Left renal cortex interstitium (tissue), 4 donors: ENCODE measurements at places on chromosomes 7 and 10. TPM values are rescaled to one million over a fixed set of nuclear protein-coding genes. Genes with fewer than 3 reads are reported as not detected.

Gene TMEM270
- not detected for polyA plus RNA-seq

Gene FZD1
- polyA plus RNA-seq: 61.8 TPM

Gene LIPF
- polyA plus RNA-seq: 0.11 TPM

DNA sequence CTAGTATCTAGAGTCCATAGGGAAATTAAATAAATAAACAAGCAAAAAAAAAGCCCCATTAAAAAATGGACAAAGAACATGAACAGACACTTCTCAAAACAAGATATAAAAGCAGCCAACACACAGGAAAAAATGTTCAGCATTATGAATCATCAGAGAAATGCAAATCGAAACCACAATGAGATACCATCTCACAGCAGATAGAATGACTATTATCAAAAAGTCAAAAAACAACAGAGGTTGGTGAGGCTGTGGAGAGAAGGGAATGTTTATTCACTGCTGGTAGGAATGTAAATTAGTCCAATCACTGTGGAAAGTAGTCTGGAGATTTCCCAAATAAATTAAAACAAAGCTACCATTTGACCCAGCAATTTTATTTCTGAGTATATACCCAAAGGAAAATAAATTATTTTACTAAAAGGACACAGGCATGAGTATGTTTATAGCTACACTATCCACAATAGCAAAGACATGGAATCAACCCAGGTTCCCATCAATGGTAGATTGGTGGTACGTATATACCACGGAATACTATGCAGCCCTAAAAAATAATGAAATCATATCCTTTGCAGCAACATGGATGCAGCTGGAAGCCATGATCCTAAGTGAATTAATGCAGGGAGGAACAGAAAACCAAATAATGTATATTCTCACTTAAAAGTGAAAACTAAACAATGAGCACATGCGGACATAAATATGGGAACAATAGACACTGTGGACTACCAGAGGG, 366.5 kb upstream of the SEMA3C start:
- DNase-seq: no peak

GRCh38 chr7:108570146-108570755, 577 bp downstream of the DNAJB9 start:
- DNase-seq: no peak

GRCh38 chr10:37747081-37747480, 110.3 kb downstream of the ZNF248 start:
- DNase-seq: no peak

DNA sequence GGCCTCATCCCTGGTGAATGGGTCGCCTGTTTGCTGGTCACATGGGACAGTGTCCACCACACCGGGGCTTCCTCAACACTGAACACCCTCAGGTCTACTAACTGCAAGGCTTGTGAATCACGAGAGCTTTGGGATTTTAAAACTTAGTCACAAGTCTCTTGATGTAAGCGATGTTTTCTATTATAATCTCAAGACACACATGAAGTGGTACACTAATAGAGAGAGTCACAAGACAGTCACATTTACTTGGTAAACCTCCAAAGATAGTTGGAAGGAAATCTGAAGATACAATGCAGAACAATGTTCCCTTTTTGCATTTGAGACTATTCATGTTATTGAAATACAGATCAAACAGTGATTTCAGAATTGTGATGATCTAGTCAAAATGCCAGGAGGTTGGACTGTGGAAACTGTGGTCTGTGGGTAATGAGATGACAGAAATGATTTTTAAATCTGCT, 233.1 kb upstream of the KLF6 start:
- DNase-seq: no peak

- no peak for DNase-seq
These were observed 95.3 kb downstream of the ZNRF2 start for GRCh38 chr7:30379741-30380140.

GRCh38 chr7:25495342-25496250, 267.3 kb upstream of the NPVF start:
- no peak for DNase-seq

DNA sequence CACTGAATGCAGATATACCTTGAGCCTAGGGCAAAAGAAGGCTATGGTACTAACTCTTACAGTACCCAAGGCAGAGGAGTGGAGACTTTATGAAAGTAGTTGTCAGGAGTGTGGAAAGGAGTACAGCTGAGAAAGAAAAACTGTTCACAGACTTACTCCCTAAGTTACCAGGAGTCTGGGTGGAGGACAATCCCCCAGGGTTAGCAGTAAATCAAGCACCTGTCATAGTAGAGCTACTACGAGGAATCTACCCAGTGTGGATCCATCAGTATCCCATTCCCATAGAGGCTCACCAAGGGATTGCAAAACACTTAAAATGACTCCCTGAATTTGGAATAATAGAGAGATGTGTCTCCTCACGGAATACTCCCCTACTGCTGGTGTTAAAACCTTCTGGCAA, 10.1 kb upstream of the ZNF33B start:
- no peak for DNase-seq

DNA sequence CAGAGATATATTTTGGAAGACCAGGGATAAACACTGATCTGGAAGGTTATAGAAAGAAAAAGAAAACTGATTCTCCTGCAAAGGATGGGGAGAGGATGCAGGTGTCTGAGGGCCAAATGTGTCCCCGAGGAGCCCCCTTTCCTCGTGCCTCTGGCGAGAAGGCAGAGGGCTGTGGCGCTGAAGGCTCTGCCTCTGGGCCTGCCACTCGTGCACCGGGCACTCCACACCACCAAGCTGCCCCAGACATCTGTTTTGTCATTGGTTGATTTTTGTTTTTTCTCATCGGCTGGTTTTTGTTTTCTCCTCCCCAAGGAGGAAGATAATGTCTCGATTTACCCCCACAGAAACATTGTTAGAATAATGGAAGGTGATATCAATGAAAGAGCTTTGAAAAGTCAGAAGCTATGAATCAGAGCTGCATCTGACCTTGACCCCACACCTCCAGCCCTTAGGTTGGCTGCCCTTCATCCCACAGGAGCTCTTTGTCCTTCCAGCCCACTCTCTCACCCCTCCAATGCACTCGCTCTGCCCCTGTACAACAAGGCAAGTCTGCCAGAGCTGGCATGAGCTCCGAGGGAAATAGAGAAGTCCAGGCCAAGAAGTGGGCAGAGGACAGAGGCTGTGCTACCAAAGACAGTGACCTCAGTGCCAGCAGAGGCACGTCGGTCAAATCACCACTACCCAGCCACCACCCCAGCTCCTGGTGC, 124.8 kb downstream of the TCERG1L start:
- no peak for DNase-seq

- no peak for DNase-seq
These were observed 31.6 kb downstream of the COA1 start for GRCh38 chr7:43697690-43698089.

- DNase-seq: no peak
These were observed 150.2 kb downstream of the TCF7L2 start for GRCh38 chr10:113100281-113100680.

DNA sequence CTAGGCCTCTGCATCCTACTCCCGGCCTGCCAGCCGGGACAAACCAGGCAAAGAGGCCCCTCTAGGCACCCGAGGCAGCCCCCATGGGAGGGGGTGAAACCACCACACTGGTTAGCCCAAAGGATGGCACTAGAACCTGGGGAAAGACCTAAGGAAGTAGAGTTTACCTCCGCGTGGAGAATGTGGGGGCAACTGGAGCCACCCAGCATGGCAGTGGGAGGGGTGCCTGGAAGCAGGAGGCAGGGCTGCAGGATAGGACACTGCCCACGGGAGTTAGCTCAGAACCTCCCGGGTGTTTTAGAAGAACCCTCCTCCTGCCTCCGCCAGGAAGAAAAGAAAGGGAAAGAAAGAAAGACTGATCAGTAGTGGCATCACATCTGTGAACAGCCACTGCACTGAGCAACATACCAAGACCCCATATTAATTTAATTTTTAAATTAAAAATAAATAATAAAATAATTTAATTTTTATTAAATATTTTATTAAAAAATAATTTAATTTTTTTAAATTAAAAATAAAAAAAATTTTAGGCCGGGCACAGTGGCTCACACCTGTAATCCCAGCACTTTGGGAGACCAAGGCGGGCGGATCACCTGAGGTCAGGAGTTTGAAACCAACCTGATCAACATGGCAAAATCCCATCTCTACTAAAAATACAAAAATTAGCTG, 11.2 kb downstream of the AIFM2 start:
- DNase-seq: no peak

DNA sequence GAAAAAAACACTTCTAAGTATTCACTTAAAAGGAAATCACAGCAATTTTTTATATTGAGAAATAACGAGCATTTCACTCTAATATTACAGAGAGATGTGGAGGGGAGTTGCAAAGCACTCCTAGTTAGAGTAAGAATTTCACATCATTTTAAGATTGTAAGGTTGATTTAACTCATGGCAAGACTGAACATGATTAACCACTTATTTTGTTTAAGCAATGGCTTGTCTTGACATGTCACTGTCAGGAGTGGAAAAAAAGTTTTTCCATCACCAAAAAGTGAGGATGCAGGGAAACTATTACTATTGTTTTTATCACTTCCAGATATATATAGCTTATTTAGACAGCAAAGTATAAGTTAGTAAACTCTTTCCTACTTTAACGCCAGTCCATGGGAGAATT, 27.1 kb downstream of the CD36 start:
- no peak for DNase-seq

GRCh38 chr10:9766762-9767161, 1250.9 kb upstream of the CELF2 start:
- DNase-seq: no peak
